Fibroblast of skin of right biceps (primary cell): ENCODE measurements at places on chromosomes 5 and 9.

- DNase-seq, result no peak
Observed at GRCh38 chr5:146173597-146173996, 8.9 kb downstream of the LARS1 start.

DNA sequence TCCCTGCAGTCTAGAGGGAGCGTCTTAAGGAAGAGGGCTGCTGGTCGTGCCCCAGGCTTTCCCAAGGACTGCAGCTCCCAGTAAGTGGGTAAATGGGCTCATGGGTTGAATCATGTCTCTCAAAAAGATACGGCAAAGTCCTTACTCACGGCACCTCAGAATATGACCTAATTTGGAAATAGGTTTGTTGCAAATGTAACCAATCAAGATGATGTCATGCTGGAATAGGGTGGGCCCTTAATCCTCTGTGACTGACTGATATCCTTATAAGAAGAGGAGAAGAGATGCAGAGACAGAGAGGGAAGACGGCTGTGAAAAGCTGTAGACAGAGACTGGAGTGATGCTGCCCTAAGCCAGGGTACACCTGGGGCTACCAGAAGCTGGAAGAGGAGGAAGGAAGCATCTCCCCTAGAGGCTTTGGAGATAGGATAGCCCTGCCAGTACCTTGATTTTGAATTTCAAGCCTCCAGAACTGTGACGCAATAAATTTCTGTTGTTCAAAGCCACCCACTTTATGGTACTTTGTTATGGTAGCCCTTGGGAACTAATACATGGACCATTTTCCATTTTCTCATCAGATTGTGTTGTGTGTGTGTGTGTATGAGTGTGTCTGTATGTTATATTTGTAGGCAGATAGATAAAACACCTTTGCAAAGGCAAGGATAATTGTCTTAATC is 15.0 kb downstream of the GALNT10 start:
- DNase-seq, result peak; percentile 64

- peak; percentile 64 for DNase-seq
Observed at GRCh38 chr9:10612641-10613398, at the start of gene PTPRD. Gene PTPRD (minus strand): TSS chr9:10613002.

DNA sequence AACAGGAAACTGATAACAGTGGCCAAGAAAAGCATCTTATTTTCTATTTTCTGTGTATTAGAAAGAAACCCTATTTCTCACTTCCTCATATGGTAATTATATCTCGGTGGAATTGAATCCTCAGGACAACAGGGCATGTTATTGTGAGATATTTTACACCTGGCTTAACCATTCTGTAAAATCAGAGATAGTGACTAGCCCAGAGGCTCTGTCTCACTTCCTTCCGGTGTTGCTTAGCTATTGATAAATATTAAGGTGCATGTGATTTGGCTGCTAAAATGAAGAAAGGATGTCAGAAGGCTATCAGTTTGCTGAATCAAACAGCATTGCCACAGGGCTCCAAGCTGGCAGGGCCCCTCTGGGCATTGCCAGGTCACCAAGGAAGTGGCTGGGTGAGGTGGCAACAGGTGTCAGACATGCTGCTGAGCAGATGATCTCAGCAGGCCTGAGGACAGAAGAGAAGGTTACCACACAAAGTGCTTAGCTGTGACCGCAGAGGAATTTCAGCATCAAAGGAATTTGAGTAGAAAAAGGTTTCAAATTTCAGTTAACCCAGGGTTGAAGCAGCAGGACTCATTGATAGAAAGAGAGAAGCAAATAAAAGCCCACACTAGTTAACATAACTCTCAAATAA is 330.7 kb downstream of the PDE4D start:
- DNase-seq, result no peak

DNA sequence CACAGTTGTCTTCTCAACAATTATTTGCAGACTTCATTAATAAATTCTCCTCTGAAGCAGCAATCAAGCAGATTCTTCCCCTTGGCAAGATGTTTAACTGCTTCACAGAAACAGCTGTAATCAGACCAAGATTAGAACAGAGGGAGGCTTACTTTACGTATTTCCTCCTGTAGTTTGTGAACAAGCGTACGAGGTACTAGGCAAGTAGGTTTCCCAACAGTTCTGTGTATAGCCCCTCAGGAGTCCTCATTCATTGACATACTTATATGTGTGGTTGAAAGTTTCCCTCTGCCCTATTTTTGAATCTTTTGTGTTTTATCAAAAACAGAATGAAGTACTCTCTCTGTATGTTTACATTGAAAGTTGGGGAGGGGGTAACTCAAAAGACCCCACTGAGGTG is 128.0 kb downstream of the SPATA31D1 start:
- DNase-seq, result no peak

- DNase-seq, result peak; percentile 83
Observed at GRCh38 chr9:131999692-132000551, 79.7 kb downstream of the MED27 start.

DNA sequence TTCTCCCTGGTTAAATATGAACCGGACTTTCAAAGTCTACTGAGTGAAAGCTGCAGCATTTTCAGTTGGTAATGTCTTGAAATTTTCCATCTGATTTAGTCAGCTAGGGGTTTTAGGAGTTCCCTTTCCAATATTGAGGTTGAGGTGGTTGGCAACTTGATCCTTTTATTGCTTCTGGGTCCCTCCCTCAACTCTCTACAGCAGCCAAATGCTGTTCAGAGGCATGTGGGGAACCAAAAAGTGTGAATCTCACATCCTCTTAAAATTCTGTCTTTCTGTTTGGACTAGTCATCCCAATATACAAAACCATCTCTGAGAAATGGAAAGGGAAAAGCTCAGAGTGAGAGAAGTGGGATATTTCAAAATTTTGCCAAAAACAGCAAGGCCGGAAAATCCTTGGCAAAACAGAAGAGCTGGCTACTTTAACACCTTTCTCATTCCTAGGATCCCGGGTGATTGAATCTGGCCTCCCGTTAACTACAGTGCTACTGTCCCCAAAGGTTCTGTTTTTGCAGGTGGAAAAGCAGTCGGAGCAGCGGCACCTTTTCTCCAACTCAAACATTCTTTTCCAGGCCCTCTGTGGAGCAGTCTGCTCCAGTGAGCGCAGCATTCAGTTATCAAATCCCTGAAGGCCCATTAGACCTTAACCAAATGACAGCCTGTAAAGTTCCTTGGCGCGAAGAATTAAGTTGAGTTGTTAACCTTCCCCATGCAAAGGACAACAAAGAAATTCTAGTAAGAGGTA is 345.9 kb upstream of the NUDT12 start:
- DNase-seq, result no peak

DNA sequence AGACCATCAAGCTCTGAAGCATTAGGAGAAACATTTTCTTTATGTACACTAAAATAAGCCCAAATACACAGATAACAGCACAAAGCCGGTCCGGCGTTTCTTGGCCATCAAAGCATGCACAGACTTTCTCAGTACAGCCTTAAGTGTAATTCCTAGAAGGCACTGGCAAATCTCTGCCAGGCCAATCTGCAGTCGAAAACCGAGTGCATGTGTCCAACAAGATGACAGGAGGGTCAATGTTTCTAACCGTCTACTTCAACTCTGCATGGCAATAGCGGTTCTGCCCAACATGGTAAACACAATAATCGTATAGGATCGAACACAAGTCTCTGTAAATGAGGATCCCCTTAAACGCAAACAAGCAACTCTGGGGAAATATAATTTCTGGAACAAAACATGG is 1.1 kb downstream of the ARL15 start:
- DNase-seq, result no peak

- peak; percentile 29 for DNase-seq
Observed at GRCh38 chr9:110777196-110777875, 108.7 kb downstream of the MUSK start.

- peak; percentile 14 for DNase-seq
Observed at GRCh38 chr9:82412586-82413305, 424.2 kb downstream of the SPATA31D1 start.

DNA sequence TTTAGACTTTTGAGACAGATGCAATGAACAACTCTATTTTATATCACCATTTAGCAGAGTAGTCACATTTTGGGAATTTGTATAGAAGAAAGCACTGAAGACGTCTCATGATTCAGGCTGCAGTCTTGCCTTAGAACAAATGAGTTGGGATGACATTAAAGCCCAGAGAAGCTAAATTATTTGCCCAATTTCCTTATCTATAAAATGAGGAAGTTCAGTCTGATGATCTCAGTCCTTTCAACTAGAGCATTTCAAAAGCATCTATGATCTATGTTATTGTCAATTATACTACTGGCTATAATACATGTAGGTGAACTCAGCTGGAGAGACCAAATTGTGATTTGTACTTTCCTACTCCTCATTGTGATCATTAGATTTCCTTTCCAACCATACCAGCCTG is 154.1 kb downstream of the OSTF1 start:
- no peak for DNase-seq

DNA sequence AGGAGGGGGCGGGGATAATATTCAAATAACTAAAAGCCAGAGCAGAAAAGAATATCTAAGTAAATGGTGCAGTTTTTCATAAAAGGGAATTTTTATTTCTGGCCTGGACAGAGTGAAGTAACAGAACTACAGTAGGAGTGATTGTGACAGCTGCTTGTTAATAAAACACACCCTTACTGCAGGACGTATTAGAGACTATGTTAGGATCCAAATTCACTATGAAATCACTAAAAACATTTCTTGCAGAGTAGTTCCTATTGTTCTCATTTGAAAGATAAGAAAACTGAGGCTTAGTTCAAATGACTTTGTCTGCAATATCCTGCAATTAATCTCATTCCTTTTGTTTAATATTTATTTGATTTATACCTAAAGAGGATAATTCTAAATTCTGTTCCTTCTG is 39.5 kb downstream of the FAM174A start:
- no peak for DNase-seq

- DNase-seq, result peak; percentile 37
Observed at GRCh38 chr5:137265457-137265856, 233.7 kb downstream of the SPOCK1 start.

GRCh38 chr9:36298566-36298965 is 40.3 kb upstream of the GNE start:
- peak; percentile 83 for DNase-seq

DNA sequence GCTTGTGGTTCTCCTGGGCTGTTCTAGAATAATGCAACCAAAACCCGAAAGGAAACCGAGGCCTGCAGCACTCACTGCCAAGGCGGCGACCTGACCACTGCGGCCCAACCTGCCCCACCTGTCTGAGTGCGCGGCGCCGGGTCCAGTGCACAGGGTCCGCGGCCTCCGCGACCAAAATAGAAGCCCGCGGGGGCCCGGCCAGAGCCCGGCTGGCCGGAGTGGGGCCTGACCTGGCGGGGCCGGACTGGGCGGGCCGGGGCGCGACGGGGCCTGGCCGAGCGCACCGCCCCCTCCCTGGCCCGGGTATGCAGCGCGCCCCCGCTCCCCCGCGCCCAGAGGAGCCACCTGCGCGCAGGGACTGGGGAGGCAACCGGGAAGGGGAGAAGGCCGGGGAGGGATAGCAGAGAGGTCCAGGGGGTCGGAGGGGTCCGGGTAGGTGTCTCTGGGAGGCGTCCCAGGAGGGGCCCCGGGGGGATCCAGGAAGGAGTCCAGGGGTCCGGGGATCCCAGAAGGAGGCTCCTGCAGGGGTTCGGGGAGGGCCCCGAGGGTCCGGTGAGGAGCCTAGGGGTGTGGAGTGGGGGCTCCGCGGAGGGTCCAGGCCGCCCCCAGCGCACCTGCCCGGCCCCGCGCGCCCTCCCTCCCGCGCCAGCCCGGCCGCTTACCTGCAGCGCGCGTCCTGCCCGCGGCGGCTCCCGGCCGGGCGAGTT is 503 bp downstream of the SEMA4D start:
- DNase-seq, result no peak

DNA sequence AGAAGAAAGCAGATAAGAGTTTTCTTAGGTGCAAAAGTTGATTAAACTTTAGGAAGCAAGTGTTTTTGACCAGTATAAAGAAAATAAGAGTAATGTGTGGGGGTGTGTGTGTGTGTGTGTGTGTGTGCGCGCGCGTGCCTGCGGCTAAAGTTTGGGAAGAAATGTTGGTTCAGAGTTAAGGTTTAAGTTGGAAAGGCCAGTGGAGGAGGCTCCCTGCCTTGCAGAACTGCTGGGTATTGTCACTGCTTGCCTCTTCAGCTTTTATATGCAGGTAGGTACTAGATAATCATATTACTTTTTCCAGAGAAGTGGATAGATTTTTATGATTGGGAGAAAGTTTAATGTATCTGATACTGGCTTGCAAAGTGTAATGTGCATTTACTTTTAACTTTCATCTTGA is 2.0 kb downstream of the PIK3R1 start:
- peak; percentile 23 for DNase-seq

GRCh38 chr5:147786142-147786541 is 3.6 kb upstream of the JAKMIP2 start:
- no peak for DNase-seq

- DNase-seq, result peak; percentile 69
Observed at GRCh38 chr9:111016426-111017045, 21.7 kb downstream of the LPAR1 start.

DNA sequence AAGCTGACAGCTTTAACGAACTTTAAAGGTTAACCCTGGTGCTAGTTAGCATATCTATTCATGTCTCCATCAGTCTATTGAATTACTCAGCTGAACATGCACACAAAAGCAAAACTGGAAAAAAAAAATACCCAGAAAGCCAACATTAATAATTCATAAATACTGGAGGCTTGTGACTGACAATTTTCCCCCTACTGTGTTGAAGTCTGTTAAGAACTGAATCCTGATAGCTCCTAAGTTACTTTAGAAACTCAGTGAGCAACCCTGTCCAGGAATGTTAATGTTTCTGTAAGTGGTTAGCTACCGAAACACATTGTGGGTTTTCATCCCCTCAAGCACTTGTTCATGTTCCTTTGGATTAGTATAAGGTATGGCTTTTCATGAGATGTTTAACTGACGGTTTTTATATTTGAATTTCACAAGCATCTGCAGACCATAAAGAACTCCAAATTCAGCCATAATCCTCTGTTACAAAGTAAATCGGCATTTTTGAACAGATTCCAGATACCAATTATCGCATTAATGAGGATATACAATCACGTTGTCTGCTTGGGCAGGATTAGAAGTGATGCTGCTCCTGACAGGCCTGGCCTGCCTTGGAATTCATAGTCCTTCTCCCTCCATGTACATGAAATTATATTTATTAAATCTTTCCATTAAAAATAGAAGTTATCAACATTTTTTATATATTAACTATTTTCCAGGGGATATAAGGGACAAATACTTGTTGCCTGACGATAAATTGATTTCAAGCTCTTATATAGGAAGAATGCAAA is 331.2 kb downstream of the TLE4 start:
- no peak for DNase-seq

DNA sequence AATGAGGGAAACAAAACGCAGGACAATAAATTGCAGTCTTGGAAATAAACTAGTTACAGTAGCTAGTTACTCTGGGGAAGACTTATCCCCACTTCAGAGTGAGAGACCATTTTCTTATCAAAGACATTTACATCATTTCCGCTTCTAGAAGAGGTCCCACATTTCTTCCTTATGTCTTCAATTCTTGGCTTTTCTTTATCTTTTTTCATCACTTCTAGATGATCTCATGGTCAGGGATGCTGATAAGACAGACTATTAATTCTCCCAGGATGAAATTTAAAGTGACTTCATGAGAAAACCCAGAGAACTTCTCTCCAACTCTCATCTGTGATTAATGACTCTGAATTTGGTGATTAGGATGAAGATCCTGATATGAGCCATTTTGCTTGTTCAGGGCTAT is 229.1 kb downstream of the MTRR start:
- DNase-seq, result no peak
